NCI-H1436 treated with DMSO at 0.1 percent for 48 hours (cell line): ENCODE measurements at places on chromosomes 2 and 18.

- DNase-seq = no peak
Measured at GRCh38 chr2:205807758-205808157, 125.5 kb downstream of the NRP2 start.

GRCh38 chr2:80515964-80516363, 211.4 kb upstream of the LRRTM1 start:
- no peak for DNase-seq

DNA sequence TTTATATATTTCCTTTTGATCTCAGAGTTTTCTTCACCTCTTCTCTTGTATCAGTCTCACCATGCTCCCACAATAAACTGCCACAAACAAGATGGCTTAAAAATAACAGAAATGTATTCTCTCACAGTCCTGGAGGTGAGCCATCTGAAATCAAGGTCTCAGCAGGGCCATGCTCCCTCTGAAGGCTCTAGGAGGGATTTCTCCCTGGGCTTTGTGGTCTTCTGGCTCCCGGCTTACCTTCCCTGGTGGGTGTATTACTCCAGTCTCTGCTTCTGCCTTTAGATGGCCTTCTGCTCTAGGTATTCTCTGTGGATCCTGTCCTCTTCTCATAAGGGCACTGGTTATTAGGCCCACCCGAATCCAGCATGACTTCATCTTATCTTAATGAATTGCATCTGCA, 994.7 kb upstream of the POU3F3 start:
- DNase-seq = no peak

DNA sequence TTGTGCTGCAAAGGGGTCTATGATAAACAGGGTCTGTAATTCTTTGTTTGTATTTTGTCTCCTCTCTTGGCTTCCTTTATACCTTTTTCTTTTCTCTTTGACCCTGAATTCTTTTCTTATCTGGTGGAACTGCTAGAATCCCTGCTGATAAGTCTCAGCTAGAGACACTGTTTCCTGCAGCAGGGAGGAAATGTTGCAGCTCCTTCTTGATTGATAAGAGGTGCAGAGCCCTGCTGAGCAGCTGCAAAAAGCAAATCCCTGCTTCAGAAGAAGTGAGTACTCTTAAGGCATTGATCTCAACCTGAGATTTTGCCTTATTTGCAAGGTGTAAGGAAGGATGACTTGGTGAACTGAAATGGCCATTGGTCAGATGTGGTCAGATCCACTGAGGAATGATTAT, 167.8 kb downstream of the NUP35 start:
- DNase-seq = no peak

- DNase-seq = no peak
Measured at GRCh38 chr2:205969584-205969983, 116.4 kb downstream of the INO80D start.

- no peak for DNase-seq
Measured at GRCh38 chr2:229903037-229903436, 18.8 kb downstream of the TRIP12 start.

DNA sequence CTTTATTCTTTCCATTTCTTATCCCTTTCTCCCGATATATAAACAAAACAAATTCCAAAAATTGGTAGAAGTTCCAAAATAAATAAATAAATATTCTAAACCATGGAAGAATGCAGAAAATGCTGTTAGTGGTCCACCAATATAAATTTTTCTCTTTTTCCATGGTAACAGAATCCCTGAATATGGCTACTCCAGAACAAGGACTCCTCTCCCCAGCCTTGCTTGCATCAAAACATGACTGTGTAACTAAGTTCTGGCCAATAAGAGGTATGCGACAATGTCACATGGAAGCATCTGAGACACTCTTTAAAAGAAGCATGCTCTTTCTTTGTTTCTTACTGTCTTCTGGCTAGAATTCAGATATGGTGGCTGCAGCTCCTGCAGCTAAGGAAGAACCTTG, 325.1 kb upstream of the TANK start:
- no peak for DNase-seq

DNA sequence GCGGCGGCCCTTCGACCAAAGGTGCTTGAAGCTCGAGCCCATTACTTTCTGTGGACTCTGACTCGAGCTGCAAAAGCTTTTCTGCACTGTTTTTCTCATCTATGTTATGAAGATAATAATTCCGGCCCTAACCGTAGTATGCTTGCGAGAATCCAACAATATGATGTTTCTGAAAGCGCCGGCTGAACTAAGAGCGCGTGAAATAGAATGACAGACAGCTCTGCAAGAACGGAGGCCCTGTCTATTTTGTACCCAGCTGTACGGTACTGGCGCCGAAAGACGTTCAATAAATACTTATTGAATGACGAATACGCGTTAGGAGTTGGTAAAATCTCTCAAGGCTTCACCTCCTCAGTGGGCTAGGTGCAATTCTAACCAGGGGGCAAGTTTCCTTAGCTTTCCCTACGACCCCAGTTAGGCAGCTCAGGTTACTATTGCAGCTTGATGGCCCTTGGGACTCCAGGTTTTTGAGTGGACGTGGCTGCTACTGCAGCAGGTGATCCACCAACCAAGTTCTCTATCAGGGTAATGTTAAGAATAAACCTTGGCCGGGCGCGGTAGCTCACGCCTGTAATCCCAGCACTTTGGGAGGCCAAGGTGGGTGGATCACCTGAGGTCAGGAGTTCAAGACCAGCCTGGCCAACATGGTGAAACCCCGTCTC, 570 bp downstream of the SCRN3 start:
- DNase-seq = no peak

DNA sequence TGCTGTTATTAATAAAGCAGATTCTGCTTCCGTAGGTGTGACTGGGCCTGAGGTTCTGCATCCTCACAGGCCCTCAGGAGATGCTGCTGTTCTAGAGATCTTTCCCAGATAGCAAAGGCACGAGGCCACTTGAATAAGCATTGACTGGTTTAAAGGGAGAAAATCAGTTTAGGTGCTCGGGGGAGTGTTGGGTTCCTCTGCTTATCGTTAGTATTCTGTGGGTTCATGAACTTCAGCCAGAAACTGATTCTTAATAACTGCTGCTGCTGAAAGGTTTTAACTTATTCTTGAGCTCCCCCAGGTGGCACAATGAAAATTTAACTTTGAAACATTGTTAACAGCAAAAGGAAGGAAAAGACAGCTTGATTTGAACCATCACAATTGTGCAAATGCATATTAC, 56.9 kb downstream of the ITGA6 start:
- DNase-seq = no peak

GRCh38 chr18:75108579-75109318, 100.2 kb downstream of the PTGR3 start:
- DNase-seq = no peak

DNA sequence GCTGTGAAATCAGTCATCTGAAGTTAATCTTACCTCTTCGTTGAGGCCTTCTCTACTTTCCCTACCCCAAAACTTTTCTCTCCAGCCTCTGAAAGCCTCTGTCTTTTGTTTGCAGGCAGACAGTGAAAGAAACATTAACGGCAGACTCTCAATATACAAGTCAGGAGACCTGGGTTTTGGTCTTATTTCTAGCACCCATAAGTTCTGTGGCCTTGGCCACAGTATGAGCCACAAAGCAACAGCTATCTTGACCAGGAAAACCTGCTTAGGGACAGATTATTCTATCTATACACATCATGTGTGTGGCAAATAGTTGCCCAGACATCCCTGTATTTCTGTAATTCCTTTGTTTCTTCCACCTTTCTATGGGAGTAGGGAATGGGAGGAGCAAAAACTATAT, 318.3 kb downstream of the AGPS start:
- DNase-seq = no peak
